ENCODE measurements at places on chromosomes 5 and 9.

- DNase-seq: no peak
These were observed 112.6 kb downstream of the SAXO1 start for GRCh38 chr9:18920141-18921084.

DNA sequence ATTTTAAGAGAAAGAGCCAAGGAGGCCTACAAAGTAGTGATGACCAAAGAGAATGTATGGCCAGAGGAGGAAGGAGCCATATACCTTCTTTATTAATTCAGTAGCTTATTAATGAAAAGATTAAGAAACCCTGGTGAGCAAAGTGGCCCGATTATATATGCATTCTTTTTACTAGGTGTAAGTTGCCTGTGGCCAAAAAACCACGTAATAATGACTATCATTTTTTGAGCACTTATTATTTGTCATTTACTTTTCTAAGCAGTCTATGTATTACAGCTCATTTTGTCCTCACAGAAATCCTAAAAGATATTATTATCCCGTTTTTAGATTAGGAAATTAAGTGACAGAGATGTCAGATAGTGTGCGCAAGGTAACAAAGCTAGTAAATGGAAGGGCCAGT, 3.0 kb downstream of the CWC27 start:
- no peak for DNase-seq

DNA sequence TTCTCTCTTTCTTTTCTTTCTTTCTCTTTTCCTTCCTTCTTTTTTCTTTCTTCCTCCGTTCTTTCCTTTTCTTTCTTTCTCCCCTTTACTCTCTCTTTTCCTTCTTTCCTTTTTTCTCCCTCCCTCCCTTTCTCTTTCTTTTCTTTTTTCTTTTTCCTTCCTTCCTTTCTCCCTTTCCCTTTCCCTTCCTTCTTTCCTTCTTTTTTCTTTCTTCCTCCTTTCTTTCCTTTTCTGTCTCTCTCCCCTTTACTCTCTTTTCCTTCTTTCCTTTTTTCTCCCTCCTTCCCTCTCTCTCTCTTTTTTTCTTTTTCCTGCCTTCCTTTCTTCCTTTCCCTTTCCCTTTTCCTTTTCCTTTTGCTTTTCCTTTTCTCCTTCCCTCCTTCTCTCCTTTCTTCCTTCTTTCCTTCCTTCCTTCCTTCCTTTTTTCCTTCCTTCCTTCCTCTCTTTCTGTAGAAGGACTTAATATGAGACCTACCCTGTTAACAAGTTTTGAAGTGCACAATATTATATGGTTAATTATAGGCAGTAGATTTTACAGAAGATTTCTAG, 142.7 kb upstream of the CD180 start:
- DNase-seq: no peak

DNA sequence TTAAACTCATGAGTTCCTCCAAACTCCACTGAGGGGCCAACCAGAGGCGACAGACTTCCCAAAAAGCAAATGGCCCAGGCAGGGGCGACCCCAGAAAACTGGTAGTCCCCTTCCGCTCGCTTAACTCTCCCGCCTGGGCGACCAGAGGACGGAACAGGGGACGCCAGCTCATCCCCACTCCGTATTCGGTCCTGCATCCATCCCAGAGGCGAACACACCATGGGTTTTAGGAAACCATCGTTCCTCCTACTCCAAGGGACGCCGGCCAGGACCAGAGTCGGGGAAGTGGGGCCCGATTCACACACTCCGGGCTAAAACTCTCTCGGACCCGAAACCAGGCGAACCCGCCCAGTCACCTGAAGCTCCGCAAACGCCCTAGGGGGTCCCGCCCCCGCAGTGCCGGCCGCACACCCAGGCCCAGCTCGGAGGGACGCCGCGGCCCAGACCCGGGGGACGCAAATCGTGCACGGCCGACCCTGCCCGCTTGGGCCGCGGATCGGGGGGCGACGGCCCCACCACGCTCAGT, 478 bp downstream of the TEX10 start:
- peak; percentile 10 for DNase-seq

DNA sequence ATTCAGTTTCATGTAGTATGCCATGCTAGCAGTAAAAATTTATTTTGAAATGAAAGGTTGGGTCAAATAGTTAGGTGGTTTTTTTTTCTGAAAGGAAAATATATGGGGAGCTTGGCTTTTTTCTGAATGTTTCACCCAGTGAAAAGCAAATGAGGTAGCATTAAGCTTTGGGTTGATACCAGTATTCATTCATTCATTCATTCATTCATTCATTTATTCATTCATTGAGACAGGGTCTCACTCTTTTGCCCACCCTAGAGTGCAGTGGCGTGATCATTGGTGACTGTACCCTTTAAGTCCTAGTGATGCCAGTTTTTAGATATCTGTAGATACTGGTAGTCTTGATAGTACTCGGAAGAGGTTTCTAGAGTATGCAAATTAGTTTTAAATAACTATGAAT, 42.4 kb upstream of the LRRC70 start:
- no peak for DNase-seq

DNA sequence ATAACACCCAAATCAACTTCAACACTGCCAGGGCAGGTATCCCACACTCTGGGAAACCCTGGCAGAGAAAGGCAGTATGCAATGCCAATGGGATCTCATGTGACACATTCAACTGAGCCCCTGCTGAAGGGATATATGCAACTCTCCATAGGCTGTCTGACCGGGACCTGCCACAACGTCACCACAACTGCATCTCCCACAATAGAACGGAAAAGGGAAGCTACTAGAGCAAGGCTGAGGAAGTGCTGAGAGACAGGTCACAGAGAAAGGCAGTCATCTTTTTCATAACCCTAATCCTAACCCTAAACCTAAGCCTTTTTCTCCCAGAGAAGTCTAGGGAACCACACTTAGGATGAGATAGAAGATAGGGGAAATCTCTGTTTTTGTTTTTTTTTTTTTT, 345.9 kb upstream of the CD180 start:
- no peak for DNase-seq

DNA sequence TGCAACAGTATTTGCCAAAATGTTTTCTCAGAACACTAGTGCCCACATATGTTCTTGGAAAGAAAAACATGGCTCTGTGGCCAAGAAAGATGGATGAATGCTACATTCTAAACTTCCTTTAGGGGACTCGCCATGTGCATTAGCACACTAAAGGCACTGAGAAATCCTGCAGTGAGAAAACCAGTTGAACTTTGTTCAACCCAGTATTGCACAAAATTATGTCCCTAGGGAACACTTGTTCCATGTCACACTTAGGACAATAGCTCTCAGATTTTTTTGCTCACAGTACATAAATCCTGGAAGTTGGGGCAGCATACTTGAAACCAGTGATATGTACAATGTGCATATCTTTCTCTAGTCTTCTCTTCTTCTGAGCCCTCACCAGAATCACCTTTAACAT, 96.6 kb downstream of the ADRB2 start:
- no peak for DNase-seq

DNA sequence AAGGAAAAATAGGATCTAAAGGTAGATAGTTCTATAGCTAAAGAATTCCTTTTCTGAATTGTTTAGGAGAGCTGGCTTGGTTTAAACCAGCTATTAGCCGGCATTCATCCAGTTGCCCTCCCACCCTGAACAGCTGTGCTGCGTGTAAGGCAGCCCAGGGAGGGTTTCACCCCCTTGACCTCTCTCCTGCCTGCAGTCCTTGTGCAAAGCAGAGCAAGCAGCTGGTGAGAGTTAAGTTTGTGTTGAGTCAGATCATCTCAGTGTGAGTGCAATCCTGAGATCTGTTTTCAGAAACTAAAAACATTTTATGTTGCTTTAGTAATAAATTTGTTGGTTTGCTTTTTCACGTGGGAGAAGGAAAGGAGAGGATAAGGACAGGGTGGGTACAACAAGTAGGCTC, 13.0 kb downstream of the SLC25A25 start:
- DNase-seq: no peak

DNA sequence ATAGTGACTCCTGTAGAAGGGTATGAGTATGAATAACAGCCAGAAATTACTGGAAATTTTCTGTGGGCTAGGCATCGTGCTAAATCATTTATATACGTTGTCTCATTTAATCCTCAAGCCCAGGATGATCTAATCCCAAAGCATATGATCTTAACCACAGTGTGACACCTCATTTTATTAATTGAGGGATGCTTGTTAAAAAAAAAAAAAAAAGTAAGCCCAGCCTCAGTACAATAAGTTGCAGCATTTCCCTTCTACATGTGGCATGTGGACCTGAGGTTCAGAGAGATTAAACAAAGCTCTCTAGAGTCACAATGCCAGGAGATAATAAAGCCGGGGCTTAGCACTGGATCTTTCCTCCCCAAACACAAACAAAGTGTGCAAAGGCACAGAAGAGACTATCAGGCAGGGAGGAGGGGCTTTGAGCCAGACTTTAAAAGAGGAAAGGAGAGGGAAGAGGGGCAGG, 49.5 kb downstream of the KLF4 start:
- no peak for DNase-seq

GRCh38 chr9:37801287-37801850, 772 bp downstream of the DCAF10 start:
- no peak for DNase-seq

DNA sequence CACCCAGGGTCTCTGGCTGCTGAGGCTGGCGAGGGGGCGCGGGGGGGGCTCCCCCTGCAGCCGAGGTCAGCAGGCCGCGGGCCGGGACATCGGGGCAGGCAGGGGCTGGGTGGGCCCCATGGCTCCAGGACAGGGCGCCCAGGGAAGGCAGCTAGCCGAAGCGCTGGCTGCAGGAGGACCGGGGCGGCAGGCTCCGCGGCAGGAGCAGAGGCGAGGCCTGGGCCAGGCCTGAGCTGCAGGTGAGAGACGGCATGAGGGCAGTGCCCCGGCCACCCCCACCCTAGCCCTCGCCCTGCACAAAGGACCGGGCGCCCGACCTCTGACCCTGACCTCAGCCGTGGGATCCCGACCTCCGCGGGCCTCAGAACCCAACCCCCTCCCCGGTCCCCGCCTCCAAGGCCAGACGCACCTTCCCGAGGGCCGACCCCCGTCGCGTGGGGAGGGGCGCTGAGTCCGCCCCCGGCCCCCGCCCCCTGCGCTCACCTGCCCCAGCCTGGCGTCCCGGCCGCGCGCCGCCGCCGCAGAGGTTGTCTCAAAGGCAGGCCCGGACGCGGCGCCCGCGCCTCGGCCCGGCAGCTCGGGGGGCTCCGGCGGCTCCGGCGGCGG, 431 bp downstream of the RNF208 start:
- DNase-seq: no peak

DNA sequence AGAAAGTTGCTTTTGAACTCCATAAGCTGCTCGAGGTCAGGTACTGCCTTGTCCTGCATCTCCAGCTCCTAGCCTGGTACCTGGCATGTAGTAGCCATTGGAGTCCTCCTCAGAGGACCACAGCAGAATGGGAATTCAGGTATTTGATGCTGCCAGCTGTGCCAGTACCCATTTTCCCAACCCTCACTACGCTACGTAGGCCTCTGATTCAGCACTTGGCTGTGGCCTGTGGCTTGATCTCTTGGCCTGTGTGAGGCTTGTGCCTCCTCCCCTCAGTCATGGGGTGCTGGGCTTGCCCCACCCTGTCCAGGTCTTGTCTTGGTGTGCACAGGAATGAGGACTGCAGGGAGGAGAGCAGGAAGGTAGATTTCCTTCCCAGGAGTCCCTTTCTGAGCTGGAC, 11.8 kb downstream of the OTULIN start:
- peak; percentile 10 for DNase-seq

DNA sequence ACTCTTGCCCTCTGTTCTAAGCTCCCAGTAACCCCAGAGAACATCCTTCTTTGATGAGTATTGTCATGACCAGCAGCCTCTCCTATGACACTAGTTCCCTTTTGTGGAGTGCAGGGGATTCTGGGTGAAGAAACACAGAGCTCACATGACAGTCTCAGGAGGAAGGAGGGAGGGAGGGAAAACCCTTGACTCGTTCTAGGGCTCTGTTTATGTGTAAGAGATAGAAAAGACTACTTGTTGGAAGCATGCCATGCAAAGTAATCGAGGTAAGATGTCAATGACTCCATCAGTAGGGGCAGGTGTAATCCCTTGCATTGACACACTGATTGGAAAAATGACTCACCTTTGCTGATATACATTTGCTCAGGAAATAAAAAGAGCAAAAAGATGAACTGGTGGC, 190.2 kb upstream of the ELL2 start:
- DNase-seq: no peak

DNA sequence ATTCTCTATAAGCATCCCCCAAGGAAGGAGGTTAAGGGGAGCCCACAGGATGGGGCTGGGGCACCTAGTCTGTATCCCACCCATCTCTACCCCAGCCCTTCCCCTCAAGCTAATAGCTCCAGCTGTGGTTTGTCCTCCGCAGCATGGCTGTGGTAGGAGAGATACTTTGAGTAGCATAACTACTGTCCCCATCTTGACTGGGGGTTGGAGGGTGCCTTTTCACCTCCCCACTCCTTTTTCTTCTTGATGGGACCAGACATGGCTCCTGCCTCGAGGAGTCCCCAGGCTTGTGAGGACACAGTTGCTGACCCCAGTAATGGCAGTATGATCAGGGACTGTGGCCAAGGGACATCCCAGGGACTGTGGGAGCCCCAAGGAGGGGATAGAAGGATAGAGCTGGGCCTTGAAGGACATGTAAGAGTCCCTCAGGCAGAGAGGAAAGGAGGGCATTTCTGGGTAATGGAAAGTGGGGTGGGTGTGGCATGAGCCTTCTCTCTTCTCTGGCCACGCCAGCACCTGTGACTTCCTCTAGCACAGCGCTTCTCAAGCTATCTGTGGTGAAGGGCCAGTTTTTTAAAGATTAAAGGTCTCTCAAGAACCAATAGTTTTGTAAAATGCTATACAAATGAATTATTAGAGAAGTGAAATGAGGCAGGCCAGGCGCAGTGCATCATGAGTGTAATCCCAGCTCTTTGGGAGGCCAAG, 14.0 kb downstream of the OLFML2A start:
- no peak for DNase-seq

GRCh38 chr9:104915753-104916152, 12.2 kb downstream of the ABCA1 start:
- no peak for DNase-seq

DNA sequence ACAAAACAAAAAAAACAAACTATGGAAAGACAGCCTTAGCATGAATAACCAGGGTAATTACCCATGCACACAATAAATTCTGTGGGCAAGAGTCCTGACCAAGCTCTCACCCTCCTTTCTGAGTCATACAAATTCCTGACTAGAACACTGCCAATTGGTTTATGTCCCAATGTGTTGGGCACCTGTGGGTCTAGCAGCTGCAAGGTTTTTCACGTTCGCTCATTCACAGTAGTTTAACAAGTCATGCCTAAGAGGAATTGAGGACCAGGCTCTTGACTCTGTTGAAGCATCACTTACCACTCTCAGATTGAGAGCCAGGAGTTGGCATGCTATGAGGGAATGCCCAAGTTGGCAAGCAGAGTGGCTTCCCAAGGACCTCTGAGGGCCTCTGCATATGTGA, 205.5 kb upstream of the SLC24A2 start:
- no peak for DNase-seq

- DNase-seq: no peak
These were observed 9.6 kb downstream of the PALM2AKAP2 start for GRCh38 chr9:109789556-109789955.

- no peak for DNase-seq
These were observed 585.7 kb upstream of the ZNF608 start for GRCh38 chr5:125331987-125332598.

- DNase-seq: no peak
These were observed 82.7 kb upstream of the CLINT1 start for GRCh38 chr5:157941616-157942015.

Measured in activated CD4-positive, alpha-beta T cell treated with anti-CD3 and anti-CD28 coated beads, Interleukin-2, amount 50 U/mL, for 4 hours (primary cell).